ENCODE measurements at places on chromosomes 4 and X. TPM values are rescaled to one million over a fixed set of nuclear protein-coding genes. Genes with fewer than 3 reads are reported as not detected.

SHROOM3 gene
- 22.2 TPM for total RNA-seq

TENM3 gene
- 7.7 TPM for total RNA-seq

HNRNPH2 gene
- 48.4 TPM for total RNA-seq

TMEM271 gene
- total RNA-seq: not detected

HSFX2 gene
- not detected for total RNA-seq

PCYT1B gene
- 0.60 TPM for total RNA-seq

PRRG3 gene
- total RNA-seq: not detected

HHIP gene
- 0.56 TPM for total RNA-seq

Measured in airway epithelial cell (primary cell).